ENCODE measurements at places on chromosomes 11 and 22.

- ATAC-seq = no peak
Observed at GRCh38 chr11:74171997-74172396, 908 bp downstream of the PPME1 start.

GRCh38 chr11:106399076-106399511 lies 321.6 kb downstream of the AASDHPPT start:
- peak; percentile 84 for ATAC-seq

DNA sequence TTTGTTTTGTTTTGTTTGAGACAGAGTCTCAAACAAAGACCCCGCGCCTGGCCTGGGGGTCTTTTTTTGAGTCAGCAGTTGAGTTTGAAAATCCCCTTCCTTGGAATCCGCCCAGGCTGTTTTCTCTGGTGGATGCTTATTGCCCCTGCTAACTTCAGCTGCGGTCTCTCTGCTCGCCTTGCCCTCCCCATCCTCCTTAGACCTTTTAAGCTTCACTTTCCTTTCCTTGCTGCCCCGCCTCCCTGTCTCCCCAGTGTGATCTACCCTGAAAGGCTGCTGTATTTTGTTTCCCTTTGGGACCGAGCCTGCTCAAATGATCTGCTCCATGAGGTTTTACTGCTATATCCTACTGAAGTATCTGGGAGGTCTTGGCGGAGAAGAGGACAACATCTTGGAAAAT lies 2.5 kb downstream of the USP18 start:
- ATAC-seq = no peak

DNA sequence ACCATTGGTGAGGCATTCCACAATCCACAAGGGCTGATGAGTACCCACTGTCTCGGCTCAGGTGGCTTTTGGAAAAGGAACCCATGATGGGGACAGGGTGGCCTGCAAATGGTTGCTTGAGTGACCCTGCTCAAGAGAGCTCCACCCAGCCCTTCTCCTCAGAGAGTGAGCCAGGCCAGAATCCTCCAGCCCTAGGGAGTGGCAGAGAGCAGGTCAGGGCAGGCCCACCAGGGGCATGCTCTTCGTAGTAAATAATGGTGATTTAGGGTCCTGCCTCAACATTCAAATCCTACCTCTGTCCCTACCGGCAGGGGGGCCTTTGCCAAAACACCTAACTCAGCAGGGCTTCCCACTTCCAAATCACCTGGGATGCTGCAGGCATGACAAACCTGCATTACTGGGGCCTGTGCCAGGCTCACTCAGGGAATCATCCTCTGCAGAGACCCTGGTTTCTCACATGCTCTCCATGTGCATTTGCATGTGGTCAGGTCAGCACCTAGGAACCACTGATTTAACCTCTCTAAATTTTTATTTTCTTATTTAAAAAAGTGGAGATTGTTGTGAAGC lies 17.3 kb upstream of the TP53I11 start:
- no peak for ATAC-seq

DNA sequence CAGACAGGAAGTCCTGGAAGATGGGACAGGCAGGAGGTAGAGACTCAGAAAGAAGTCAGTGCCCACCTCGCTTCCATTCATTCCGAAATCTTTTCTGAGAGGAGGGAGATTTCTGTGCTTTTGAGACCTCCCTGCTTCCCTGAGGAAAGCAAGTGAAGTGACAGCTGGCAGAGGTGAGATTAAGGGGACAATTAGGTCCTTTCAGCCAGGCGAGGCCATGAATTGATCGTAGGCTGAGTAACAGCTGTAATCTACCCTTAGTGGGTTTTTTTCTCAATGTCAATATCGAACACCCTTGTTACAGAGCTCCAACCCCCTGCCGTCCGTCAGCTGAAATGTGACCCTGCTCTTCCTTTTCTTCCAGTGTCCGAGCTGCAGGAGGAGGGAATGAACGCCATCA lies 96.0 kb downstream of the PARVA start:
- no peak for ATAC-seq

- no peak for ATAC-seq
Observed at GRCh38 chr22:49589301-49589700, 238.4 kb downstream of the BRD1 start.
